ENCODE measurements at places on chromosomes 3 and 15.

- no peak for DNase-seq
These were observed 77.0 kb downstream of the LRIG1 start for GRCh38 chr3:66423791-66424190.

- no peak for DNase-seq
These were observed 5.7 kb downstream of the CCDC32 start for GRCh38 chr15:40558952-40559742.

DNA sequence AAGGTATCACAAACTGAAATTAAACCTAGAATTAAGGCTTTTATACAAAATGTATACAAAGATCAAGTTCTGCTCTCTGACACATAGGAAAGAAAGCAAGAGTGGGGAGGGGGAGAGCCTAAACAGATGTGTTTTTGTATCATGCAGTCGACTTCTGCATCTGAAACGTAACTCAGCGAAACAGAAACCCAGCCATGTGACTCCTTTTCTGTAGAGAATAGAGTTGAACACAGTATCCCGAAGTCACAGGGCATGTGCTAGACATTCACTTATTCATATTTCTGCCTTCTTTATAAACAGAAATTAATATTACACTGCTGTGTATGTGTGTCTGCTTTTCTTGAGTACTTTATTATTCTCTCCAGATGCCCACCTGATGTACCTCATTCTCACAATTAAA, 121.0 kb downstream of the PDZRN3 start:
- DNase-seq = no peak

- DNase-seq = no peak
These were observed 47.5 kb upstream of the RPS17 start for GRCh38 chr15:82587805-82588204.

- no peak for DNase-seq
These were observed 185.7 kb upstream of the TBL1XR1 start for GRCh38 chr3:177382944-177383343.

DNA sequence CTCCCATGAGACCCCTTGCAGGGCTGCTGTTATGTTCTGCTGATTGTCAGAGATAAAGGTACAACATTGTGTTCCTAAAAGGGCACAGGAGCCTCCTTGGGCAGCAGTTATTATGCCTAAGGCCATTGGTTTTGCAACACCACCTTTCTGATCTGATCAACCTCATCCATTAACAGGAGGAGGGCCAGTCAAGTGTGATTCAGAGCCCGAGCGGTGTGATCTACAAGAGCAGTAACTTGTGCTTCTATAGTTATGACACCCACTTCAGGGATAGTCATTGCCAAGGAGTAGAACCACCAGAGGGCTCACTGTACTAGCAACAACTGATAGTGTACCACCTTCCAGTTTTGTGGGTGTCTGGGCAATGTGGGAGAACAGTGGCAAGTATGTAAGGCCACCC, 1457.9 kb upstream of the CADM2 start:
- no peak for DNase-seq

Measured in stimulated activated naive CD8-positive, alpha-beta T cell treated with anti-CD3 and anti-CD28 coated beads, Interleukin-15, amount 100 ng/mL, for 72 hours (primary cell).